ENCODE measurements at places on chromosomes 11 and 22.

DNA sequence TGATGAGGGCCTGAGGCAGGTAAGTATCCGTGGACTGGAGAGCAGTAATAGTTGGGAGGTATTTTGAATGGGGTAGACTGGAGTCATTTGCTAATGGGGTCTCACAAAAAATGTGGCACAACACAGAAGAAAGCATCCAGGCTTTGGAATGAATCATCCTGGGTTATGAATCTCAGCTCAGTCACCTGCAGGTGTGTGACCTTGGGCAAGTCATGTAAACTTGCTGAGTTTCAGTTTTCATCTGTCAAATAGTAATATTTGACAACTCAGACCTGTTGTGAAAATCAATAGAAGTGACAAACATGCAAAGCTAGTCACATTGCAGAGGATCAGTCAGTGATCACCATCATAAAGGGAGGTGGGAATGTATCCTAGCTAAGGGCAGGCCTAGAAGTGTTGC lies 232.0 kb upstream of the TENM4 start:
- DNase-seq = peak; percentile 17

DNA sequence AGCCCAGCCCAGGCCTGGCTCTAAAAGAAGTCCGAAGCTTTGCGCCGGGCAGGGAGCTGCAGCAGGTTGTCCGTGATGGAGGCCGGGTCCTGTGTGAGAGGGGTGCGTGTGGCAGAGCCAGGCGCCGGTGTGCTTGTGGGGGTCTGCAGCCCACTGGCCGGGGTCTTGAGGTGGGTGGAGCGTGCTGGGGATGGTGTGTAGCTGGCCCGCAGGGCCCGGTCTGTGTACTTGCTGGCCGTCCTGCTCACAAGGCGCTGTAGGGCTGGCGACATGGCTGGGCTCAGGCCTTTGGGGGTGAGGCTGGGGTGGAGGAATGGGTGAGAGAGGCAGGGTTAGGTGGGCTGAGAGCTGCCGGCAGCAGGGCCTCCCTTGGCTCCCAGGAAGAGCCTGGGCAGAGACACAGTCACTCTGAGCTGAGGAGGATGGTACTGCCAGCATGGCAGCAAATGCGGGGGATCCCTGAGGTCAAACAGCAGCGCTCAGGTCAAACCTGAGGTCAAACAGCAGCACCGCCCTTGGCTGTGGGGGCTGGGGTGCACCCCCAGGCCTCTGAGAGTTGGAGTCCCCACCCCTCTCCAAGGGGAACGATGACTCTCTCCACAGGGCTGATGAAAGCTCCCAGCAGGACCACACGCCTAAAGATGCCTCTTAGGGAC lies 3.2 kb downstream of the TSSK2 start:
- no peak for DNase-seq

DNA sequence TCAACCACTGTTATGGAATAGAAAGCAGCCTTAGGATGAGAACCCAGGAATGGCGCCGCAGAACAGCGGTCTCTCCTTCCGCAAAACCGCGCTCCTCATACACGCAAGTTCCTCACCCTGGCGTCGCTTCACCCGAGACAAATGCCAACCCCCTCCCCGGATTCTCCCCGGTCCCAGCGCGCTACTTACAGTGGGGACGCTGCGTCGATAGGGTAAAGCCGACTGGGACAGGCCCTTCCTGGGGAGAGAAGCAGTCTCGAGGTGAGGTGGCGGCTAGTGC lies 287 bp downstream of the RPS13 start:
- DNase-seq = no peak

DNA sequence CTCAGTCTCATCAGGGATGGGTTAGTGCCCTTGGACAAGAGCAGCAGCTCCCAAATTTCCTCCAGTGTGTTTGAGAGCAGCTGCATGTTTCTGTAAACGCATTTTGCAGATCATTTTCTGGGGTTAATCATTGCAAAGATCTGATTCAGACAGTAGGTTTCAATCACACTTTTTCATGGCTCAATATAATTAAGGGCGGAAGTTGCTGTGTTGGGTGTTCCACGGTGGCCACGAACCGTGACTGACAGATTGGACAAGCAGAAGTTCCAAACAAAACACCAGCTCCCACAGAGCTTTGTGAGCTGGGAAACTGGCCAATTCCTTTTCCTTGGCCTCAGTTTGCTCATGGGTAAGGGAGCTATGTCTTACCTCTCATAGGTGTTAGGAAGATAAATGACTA lies 8.4 kb upstream of the RASSF10 start:
- DNase-seq = no peak

DNA sequence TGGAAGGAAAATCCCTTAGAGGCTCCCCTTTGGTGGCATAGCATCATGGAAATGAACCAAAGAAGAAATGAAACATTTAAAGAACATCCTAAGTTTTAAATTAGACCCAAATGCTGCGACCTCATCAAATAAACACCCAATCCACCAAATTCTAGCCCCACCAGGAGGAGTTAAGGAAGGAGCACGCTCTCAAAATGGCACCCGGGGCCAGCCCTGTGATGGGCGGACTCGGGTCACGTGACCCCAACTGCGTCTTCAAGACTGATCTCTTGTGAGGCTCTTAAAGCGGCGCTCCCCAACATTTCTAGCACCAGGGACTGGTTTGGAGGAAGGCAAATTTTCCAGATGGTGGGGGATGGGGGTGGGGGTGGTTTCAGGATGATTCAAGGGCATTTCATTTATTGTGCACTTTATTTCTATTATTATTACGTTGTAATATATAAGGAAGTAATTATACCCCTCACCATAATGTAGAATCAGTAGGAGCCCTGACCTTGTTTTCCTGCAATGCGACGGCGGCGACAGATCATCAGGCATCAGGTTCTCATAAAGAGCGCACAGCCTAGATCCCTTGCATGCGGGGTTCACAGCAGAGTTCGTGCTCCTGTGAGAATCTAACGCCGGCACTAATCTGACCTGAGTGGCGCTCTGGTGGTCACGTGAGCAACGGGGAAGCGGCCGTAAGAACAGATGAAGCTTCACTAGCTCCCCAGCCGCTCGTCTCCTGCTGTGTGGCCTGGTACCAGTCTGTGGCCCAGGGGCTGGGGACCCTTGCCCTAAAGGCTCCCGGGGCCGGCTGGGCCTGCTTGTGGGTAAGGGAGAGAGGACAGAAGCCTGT lies 90.6 kb upstream of the SLC22A12 start:
- DNase-seq = no peak
